ENCODE measurements at places on chromosomes 4 and X. TPM values are rescaled to one million over a fixed set of nuclear protein-coding genes. Genes with fewer than 3 reads are reported as not detected.

GRCh38 chrX:154308108-154308946 is 12.7 kb downstream of the TKTL1 start:
- DNase-seq, result no peak

- no peak for DNase-seq
Observed at GRCh38 chr4:184506527-184507121, 32.3 kb upstream of the IRF2 start.

DNA sequence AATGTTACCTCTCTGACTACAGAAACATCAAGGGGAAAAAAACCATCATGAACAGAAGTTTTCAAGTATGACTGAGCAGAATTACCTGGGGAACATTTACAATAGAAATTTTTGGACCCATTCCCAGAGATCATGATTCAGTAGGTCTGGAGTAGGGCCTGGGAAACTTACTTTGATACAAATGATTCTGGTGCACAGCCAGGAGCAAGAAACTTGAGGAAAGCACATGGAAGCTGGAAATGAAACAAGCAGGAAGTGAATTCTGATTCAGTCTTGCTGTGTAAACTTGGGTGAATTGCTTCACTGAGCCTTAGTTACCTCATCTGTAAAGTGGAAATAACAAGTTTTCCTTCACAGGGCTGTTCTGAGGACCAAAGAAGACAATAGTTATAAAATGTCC is 192.5 kb upstream of the TAPT1 start:
- peak; percentile 92 for DNase-seq

DNA sequence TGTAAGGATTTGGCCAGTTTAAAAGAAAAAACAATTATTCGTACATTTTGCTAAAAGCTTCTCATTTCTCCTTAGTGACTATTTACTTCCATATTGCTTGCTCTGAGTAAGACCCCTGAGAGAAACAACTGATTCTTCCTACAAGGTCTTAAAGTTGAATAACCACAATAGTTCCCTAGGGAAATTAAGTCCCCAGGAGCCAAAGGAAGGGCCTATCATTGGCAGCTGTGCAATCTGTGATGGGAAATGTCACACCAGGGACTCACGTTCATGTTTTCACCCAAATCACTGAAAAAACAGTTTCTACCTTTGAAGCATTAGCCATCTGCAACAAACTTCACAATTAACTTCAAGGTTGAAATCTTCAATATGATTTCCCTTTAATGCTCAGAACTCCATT is 66.7 kb downstream of the JADE1 start:
- DNase-seq, result no peak

CTAG1B gene
- not detected for total RNA-seq

SPATA18 gene
- total RNA-seq, result 19.0 TPM
